ENCODE measurements at places on chromosomes 7 and 10.
A peak's percentile ranks its signal among the peaks of the same experiment; 100 is the strongest.

- no peak for DNase-seq
Measured at GRCh38 chr10:106959521-106959920, 205.0 kb downstream of the SORCS1 start.

DNA sequence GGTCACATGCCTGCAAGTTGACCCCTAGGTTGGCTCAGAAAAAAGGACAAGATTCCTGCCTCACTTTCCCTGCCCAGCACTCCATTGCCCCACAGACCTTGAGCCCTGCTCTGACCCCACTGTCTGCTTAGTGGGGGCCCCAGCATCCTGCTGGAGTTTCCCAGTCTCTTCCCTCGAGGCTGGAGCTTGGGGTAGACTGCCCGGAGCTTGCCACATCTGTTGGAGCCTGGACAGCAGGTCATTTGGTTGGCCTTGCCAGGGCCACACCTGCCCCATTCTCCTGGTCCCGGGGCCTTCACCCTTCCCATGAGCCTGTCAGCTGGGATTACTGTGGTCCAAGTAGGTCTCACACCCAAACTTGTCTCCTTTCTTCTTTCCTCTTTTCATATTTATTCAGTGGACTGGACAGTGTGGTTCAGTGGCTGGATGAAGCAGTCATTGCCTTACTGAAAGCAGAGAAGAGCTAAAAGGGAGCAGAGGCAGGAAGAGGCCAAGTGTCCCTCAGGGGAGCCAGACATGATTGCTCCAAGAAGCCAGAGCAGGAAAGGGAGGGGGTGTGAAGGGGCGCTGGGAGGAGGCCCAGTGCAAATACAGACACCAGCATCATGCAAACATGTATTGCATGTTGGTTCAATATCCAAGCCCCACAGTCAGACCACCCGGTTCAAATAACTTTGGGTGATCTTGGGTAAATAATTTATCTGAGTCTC lies 56.2 kb upstream of the CACUL1 start:
- DNase-seq, result no peak

- DNase-seq, result no peak
Measured at GRCh38 chr10:21670391-21670790, 136.4 kb downstream of the MLLT10 start.

- peak; percentile 66 for DNase-seq
Measured at GRCh38 chr10:125692601-125693523, 9.9 kb upstream of the TEX36 start.

DNA sequence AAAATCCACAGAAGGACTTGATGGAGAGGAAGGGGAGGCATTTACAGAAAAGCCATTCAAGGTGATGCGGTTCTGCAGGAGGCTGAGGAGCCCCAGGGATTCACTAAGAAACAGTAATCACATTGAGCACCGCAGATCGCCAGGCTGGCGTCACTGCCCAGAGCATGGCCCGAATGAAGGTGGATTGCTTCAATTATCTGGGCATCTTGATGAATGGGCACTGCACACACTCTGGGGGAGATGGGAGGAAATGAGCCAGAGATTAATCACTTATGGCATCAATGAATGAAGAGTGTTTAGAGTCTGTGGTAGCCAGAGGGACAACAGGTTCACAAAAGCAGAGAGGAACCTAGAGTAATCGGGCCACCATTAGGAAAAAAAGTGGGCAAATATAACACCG lies 292.1 kb downstream of the ZEB1 start:
- DNase-seq, result no peak

GRCh38 chr10:90089719-90090118 lies 388.3 kb downstream of the KIF20B start:
- DNase-seq, result no peak

- no peak for DNase-seq
Measured at GRCh38 chr10:43094085-43094484, 17.2 kb downstream of the RET start.
